ENCODE measurements at places on chromosomes 6 and 20.

- no peak for DNase-seq
These were observed 105.9 kb downstream of the GJA10 start for GRCh38 chr6:89999945-90000825.

DNA sequence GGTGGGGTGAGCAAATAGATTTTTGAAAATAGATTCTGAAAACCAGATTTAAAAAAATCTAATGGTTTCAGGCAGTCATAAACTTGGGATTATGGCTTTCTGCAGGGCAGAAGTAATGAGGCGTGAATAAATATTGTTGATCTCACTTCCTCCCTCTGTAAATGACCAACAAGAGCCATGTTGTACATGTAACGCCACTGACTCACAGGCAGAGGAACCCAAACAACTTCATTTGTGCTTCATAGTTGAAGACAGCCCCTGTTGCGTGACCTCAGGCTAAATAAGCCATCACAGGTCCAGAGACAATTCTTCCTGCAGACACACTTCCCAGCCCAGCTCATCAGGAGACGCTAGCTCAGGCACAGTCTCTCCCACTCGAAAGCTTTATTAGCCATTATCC is 59.1 kb upstream of the F13A1 start:
- no peak for DNase-seq

- no peak for DNase-seq
These were observed 392.4 kb upstream of the HS3ST5 start for GRCh38 chr6:114735025-114735735.

- DNase-seq = no peak
These were observed 175.2 kb downstream of the ZMYND8 start for GRCh38 chr20:47181056-47181862.

- DNase-seq = no peak
These were observed 5.6 kb downstream of the PCIF1 start for GRCh38 chr20:45940053-45940452.

DNA sequence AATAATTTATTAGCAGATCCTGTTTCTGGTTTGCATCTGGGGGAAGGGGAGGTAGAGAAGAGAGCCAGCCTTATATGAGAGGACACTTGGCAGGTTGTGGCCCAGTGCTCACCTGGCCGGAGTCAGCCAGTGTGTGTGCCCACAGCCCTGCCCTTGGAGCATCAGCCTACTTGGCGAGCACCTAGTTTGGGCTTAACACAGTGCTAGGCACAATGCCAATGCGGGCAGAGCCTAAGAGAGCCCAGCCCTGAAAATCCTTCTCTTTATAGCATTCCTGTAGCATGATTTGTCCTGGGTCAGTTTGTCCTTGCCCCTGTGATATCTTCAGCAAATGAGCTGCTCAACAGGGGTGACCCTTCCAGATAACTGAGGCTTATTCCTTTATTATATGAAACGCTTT is 73.0 kb downstream of the SLX4IP start:
- no peak for DNase-seq

DNA sequence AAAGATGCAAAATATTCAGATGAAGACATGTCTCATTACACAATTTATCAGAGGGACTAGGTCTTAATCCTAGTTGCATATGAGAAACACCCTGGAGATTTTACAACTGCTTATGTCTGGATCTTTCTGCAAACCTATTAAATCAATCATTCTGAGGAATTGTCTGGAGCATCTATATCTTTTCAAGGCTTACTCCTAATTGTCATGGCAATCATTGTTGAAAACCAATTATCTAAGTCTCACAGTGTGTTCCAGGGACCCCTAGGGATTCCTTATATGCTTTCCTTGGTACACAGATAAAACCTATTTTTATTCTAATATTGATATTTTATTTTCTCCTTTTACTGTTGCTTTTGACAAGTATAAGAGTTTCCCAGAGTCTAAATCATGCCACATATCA is 696.9 kb upstream of the EYS start:
- DNase-seq = no peak

GRCh38 chr20:63787302-63787701 is 43.8 kb downstream of the ZBTB46 start:
- no peak for DNase-seq

DNA sequence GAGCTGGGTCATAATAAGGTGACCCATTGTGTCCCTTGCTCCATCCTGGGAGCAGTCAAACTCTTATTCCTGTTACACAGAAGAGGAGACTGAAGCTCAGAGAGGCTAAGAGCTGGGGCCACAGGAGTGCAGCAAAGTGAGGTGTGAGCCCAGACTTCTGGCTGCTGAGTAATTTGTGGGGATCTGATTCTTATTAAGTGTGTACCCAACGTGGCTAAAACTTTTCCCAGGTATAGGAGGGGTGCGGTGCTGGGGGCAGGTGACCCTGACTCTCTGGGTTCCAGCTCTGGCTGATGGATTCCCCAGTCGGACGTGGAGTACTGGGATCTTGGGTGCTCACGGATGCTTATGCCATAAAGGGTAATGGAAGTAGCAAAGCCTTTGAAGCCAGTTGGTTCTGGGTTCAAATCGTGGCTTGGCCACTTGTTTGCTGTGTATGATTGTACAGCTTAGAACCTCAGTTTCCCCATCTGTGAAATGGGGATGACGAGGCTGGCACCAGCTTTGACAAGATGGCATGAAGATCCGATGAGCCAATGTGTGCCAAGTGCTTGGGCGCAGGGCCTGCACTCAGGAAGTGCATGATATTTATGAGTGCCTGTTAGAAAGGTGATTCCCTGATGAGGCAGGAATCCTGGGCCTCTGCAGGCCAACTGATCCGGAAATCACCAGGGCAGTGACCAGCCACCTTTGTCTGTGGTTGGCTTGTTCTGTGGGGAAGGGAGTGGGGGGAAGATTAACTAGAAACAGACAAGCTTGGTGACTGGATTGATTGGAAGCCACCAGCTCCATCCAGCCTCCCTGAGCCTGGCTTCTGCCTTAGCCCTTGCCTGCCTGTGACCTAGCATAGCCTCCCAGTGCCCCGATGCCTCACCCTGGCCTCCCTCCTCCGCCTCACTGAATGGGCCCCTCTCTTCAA is 6.0 kb downstream of the SRC start:
- no peak for DNase-seq

- DNase-seq = no peak
These were observed 108.4 kb upstream of the SIM1 start for GRCh38 chr6:100573166-100573565.

DNA sequence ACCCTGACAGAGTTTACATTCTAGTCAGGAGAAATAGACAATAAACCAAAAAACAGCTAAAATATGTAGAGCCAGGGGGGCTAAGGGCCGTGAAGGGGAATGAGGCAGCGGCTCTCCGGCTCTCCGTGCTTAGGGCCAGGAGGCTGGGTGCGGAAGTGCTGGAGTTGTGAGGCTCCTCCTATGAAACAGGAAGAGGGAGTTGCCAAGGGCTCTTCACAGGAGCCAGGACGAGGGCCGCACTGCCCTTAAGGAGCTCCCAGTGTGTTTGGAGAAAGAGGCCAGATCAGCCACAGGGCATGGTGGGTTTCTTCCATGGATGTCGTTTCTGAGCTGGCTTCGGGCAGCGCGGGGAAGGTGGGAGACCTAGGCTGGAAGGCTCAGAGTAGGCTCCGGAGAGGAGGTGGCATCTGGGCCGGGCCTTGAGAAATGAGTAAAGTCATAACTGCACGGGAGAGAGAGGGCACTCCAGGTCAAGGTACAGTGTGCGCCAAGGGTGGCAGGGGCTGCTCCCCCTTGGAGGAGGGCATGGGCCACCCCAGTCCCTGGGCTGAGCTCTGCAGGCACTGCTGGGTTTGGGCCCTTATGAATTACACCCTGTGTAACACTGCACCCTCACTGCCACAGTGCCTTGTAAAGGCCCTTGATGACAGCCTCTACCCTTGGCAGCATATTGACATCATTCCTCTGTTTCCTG is 20.8 kb upstream of the MLN start:
- no peak for DNase-seq

DNA sequence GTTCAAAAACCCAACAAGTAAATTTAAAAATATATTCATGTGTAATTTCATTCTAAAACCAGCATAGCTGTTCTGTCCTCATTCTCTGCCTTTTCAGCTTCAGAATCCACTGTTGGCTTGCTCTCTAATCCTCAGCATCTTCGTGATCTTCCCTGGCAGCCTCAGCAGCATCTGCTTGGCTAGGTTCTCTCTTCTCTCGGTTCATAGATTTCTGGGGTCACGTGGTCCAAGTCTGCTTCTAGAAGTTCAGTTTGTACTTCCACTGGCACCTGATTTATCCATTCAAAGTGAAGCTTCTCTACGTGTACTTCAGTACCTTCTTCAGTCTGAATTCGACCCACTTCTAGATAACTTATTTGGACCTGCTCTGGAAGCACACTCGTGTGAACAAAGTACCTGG is 245.7 kb downstream of the EPM2A start:
- DNase-seq = no peak

GRCh38 chr20:25483431-25484132 is 76.1 kb downstream of the GINS1 start:
- DNase-seq = no peak

- no peak for DNase-seq
These were observed 31.8 kb downstream of the TFAP2B start for GRCh38 chr6:50850223-50851048.

DNA sequence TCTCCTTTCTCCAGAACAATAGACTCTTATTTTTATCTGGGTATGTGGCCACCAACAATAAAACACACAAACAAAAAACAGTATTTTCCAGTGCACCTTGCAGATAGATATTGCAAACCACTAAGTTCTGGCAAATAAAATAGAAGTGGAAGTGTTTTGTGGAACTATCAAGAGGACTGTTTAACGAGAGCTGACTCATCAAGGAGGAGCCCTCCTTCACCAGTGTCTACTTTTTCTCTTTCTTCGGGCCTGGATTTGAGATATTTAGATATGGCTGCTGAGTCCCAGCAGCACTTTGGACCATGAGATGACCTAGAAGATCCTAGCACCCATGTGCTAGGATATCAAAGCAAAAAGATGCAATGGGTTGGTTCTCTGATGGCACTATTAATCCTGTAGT is 154.7 kb downstream of the AIG1 start:
- DNase-seq = no peak

DNA sequence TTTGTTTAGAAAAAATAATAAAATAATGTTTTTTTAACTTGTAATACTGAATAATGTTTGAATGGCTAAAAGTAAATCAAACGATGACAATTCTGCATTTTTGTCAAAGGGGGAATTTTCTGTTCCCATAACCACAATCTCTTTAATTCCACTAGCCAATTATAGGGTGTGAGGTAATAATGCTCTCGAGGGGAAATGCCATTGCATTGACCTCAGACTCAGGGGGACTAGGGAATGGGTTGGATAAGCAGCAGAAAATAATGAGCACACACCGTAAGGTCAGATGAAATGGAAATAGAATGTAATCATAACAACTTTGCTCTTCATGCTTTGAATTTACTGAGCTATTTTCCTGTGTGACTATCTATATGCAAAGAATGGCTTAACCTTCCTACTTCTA is 584.7 kb downstream of the RFPL4B start:
- no peak for DNase-seq

- no peak for DNase-seq
These were observed 319.8 kb downstream of the FRK start for GRCh38 chr6:115740907-115741306.

GRCh38 chr6:132161283-132161682 is 210.1 kb upstream of the CCN2 start:
- no peak for DNase-seq

- DNase-seq = no peak
These were observed 39.1 kb downstream of the PLEKHG1 start for GRCh38 chr6:150638765-150639164.

- DNase-seq = no peak
These were observed 192.2 kb upstream of the SGK1 start for GRCh38 chr6:134510142-134510541.

DNA sequence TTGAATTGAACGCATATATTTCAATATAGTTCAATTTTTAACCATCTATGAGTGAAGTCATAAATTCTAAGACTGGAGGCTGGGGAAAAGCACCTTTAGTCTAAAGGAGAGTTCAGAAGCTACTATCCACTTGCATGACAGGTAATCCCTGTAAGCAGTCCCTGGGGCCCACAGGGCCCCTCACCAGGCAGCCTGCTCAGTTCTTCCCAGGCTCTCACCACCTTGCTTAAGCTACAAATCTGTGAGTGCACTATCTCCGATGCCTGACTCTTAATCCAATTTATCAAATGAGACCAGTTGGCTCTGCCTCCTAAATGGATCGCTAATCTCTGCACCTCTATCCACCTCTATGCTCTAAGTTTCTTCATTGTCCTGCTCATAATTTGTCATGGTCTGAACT is 413.8 kb downstream of the PTPRT start:
- no peak for DNase-seq

DNA sequence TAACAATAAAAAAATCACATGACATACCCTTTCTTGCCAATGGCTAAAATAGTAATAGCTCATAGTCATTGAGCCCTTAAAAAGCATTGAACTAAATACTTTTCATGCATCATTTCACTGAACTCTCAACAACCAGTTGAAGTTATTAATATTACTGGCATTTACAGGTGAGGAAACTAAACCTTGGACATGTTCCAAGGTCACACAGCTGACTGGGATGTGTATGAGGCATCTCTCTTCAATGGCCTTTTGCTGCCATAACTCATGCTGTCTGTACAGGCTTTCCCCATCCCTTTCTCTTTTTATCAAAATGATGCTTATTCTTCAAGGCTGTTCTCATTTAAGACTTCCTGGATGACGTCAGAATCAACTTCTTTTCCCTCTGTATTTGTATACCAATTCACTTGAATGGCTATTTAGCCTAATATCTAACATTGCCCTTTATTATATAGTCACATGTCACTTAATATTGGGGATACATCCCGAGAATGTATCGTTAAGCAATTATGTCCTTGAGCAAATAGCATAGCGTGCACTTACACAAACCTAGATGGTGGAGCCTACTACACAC is 476.4 kb downstream of the KIF16B start:
- no peak for DNase-seq

DNA sequence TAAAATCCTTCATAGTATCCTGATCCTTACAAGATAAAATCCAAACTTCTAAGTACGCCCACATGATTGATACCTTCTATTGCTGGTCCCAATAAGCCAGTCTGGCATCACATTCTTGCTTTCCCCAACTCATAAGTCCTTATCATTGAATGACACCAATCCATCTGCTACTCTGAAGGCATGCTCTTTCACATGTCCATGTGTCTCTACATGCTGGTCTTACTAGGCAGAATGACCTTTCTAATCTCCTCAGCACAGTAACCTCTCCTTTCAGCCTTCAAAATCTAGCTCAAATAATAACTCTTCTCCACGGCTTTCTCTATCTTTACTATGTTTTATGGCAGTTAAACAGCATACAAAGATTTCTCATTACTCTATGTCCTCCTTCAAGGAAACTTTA is 71.1 kb downstream of the ASCC3 start:
- no peak for DNase-seq
